GM12864 (cell line): ENCODE measurements at places on chromosomes 2 and 18.

DNA sequence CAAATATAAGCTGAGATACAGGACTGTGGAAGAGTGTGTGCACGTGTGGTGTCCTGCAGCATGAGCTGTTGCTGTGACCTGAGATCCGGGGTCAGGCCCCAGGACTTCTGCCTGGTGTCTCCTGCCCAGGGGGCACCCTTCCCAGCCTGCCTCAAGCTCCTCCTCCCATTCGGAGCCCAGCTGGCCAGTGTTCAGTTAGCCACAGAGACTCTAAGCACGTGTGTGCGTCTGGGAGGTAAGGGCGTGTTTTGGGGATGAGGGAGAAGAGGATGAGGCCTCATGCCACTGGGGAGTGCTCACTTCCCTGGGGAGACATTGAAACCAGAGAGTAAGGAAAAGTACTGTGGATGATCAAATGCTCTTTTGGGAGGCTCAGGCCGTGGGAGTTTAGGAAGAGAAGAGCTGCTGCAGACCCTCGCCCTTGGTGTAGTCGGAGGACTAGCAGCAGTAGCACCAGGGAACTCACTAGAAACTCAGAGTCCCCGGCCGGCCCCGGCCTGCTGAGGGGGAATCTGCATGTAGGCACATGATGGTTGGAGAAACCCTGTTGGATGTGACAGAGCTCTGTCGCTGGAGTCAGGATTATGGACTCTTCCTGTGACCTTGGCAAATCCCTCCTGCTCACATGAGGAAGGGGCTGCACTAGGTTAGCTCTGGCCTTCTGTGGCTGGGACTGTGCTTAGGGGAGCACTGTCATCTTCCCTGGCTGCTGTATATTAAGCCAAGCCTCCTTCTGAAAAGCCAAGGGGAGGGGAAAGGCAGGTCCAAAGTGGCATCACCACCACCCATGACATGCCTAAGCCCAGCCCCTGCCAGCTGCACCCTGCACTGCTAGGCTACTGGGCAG lies 231.1 kb downstream of the DYSF start:
- DNase-seq: no peak

DNA sequence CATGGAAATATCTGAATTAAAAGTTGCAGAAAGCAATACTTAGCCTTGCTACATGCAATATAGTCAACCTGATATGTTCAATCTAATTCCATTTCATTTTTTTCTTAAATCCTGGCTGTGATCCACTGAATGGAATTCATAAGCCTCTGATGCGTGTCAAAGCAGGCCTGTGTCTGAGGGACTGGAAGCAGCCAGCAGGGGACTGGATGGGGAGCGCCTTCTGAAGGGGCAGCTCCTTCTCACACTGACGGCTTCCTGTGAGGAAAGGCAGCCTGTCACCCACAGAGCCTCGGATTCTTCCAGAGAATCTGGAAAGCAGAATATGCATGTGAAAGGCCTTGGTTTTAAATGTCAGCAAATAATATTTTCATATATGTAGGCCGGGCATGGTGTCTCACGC lies 73.5 kb downstream of the KCNF1 start:
- no peak for DNase-seq

DNA sequence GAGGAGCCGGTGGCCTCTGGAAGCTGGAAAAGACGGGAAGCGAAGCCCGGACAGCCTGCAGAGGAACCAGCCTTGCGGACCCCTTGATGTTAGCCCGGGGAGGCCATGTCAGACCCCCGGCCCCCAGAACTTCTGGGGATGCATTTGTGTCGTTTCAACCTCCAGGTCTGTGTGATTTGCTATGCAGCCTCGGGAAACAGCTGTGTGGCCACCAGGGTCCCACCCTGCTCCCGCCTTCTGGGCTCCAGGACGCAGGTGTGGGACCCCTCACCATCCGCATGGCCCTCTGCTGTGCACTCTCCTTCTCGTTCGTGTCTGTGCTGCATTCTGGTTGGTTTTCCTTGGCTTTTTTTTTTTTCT lies 13.3 kb downstream of the NEU4 start:
- DNase-seq: no peak

DNA sequence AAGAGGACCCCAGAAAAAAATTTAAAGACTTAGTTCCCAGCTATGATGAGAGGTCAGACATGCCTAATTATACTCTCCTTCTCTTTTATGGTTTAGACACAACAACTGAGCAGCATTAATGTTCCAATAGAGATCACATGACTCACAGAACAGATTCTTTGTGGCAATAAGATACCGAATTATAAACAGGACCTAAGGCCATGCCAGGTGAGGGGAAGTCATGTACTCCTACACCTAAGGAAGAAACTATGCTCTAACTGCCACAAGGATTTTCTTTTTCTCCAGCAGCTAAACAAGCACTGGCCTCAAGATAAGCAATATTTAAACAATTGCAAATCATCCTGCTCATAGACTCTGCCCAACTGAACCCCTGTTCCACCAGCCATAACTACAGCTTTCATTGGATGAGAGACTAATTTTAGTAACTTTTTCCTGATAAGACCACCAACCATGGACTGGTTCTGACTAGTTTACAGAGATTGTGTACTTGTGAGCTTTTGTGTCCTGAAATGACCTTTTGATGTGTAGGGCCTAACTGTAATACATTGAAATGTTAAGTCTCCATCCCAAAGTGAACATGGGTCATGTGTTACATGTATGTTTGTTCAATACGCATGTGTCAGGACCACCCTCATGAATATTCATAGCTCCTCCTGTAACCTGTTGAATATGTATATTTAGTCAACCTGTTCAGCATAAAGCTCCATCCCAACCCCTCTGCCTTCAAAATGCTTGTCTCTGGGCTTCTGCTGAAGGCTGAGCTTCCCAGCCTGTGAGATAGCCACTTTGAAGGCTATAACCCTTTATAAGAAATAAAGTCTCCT lies 21.6 kb upstream of the NFE2L2 start:
- no peak for DNase-seq

- no peak for DNase-seq
Observed at GRCh38 chr2:152452256-152452973, 117.4 kb downstream of the FMNL2 start.
